ENCODE measurements at places on chromosomes 12 and 14.

GRCh38 chr12:64053117-64053516 lies 169.0 kb downstream of the KICS2 start:
- DNase-seq, result no peak

DNA sequence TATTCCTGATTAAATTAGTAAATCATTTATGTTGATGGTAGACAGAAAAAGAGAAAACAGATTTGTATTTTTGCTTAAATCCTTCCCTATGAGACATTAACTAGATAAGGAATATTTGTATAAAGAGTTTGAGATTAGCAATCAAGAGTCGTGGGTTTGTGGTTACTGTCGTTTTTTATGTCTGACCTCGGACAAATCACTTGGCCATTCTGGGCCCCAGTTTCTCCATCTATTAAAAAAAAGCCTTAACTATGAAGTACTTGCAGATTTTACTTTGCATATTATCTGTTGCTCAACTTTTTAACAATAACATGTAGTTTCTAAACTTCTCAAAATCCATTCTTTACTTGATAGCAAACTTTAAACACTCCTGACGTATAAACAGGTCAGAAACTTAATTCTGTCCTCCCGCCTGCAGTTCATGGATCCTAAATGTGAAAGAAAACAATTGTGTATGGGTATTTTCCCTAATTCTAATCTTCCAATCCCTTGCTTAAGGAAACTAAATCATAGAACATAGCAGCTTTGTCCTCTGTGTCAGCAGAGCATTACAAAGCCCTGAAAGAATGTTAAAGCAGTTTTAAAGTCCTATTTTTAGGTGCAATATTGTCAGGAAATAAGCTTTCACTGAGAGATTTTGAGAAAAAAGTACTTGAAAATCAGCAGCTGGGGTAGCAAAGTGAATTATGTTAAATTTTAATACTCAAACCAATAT lies 118.2 kb downstream of the GPR135 start:
- no peak for DNase-seq

DNA sequence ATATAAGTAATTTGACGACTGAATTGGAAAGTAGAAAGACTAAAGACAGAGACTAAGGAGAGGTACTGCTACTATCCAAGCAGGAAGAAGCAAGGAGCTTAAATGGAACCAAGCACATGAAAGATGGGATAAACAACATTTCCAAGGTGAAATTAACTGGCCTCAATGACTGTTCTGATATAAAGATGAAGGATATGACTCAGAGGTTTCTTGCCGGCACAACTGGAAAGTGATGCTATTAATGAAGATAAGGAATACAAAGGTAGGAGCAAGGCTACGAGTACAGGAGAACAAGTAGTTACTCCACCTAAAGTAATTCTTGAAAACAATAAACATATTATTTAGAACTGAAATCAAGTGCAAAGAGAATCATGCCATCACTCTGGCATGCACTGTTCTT lies 6.4 kb downstream of the SNX6 start:
- no peak for DNase-seq

GRCh38 chr14:36271939-36272907 lies 48.2 kb downstream of the MBIP start:
- DNase-seq, result no peak

Measured in left hindlimb (tissue), 1 donor.